CD4-positive, alpha-beta T cell treated with Interleukin-17A for 1 hour (primary cell): ENCODE measurements at places on chromosomes 2 and 18.

DNA sequence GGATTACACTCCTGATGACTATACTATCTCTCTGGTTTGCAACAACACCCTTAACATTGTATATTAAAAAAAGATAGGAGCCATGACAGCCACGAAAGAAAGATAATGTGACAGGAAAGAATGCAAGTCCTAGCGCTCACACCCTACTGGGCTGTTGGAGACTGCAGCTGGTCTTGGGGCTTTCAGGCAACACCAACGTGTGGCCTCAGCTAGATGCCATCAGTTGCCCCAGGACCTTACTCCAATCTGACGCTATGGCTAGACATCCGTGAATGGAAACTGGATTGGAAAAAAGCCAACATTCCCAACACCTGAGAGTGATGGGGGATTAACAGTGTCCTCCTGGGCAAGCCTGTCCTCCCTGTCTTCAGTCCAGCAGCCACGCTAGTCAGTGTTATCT is 357.4 kb upstream of the GULP1 start:
- no peak for DNase-seq

GRCh38 chr2:193668557-193669323 is 1474.0 kb upstream of the TMEFF2 start:
- DNase-seq, result no peak

DNA sequence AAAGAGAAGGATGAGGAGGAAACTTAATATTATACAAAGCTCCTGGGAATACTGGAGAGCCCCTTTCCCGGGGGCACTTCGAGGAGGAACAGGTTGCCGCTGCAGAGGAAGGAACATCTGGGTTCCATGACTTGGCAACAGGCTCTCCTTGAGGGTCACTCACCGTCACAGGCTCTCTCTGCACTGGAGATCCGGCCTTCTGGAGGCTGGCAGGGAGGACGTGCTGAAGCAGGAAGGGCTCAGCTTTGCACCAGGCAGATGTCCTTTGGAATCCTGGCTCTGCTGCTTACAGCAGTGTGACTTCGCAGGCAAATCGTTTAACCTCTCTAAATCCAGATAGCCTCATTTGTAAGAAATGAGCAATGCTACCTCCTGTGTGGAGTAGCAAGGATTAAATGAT is 2.9 kb upstream of the DPYSL5 start:
- DNase-seq, result no peak

- peak; percentile 50 for DNase-seq
Measured at GRCh38 chr2:10447300-10447894, 730 bp downstream of the ODC1 start.

DNA sequence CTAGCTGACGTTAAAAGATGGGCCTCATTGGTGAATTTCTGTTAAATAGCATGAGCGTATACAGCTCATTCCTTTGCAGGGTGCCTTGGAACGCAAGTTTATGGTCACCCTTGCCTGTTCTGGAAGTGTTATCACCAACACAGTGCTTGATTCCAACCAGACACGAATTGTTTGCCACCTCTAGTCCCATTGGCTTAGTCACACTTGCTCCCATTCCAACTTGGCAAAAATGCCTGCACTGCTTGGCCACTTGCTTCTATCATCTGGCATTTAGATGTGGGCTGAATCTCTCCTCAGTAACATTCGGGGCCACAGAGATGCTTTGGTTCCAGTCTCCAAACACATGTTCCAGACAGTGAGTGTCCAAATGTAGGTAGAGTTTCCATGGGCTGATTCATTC is 27.5 kb upstream of the ACVR1 start:
- DNase-seq, result no peak

- DNase-seq, result no peak
Measured at GRCh38 chr18:63917817-63918216, 10.1 kb downstream of the SERPINB10 start.

- peak; percentile 11 for DNase-seq
Measured at GRCh38 chr2:47964722-47965434, 58.6 kb upstream of the FBXO11 start.

DNA sequence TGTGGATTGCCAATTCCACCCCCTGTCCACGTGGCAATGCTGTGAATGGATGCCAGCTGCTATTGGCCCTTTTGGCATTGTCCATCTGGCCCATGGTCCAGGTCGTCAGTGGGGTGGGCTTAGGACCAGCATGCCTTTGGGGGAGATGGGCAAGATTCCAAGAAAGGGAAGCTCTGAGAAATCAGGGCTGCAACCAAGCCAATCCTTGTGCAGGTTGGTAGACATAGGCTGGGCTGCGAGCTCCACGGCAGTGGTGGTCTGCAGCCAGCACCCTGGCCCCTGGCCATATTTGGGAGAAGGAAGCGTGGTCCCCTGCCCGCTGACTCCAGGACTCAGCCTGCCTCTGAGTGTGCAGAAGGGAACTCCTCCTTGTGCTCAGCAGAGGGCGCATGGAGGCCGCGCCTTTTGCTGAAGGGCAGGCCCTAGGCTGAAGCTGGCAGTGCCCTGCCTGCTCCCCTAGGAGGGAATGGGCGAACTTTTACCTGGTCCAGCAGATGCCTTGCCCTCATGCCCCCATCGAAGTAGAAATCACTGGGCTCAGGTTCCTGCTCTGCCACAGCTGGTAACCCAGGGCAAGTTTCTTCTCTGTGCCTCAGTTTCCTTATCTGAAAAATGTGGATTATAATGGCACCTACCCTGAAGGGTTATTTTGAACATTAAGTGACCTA is 5.4 kb downstream of the SPR start:
- peak; percentile 64 for DNase-seq

DNA sequence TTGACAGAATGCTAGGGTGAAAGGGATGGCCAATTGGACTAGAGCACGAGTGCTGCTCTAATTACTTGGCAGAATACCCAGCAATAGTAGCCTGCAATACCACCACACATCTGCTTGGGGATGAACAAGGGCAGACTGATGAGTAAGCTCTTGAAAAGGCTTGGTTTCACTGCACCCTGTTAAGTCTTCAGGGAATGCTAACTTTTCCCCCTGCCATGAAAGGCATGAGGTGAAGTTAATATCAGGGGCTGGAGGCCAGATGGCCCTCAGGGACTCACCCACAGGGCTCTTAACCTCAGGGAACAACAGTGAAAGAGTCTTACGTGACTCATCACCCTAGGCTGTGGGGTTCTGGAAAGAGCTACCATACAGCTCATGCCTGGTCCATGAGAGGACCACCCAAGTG is 51.7 kb upstream of the MYL1 start:
- no peak for DNase-seq

DNA sequence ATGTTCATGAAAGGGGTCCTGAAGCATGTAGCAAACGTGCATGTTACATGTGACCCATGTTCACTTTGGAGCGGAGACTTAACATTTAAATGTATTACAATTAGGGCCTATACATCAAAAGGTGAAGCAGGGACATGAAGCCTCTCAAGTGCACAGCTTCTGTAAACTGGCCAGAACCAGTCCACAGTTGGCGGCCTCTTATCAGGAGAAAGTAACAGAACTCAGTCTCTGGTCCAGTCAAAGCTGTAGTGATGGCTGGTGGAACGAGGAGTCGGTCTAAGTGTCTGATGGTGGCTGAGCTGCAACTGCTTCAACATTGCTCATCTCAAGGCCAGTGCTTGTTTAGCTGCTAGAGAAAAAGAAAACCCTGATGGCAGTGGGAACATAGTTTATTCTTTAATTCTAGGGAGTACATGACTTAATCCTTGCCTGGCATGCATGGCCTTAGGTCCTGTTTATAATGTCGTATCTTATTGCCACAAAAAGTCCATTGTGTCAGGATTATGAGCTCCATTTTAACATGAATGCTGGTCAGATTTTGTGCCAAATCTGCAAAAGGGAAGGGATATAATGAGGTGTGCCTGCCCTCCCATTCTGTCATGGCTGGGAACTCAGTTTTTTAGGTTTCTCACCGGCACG is 22.2 kb upstream of the YES1 start:
- DNase-seq, result no peak

- DNase-seq, result no peak
Measured at GRCh38 chr2:132991471-132992045, 321.6 kb upstream of the LYPD1 start.

DNA sequence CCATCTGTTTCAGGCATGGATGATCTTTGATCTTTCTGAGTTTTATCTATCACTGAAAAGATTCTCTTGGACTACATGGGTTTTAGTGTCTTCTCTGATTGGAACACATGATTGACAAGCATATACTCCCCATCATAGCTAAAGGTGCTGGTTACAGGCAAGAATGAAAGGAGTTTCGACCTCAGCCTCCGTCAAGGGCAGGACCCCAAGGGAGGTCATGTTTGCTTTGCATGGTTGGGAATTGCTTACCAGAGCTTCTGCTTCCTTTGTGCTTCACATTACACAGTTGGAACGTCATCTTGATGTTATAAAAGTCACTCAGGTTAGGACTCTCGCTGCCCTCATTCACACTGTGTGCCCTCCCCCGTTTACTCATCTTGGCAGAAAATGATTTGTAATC is 287.7 kb downstream of the PIK3C3 start:
- no peak for DNase-seq

DNA sequence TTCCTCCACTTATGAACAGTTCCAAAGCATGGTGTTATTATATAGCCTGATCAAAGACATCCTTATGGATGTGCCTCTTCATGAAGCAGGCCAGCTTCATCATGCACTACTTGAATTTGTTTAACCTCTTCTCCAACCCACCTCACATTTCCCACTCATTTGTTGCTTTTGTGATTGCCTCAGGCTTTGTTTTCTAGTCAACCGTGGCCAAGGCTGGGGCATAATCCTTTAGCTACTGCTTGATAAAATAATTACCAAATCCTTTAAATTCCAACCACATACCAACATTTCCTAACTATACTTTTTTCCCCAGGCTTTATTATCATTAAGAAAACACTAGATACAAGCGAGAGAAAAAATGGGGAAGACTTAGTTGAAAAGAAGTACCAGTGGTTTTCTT is 39.6 kb upstream of the SCN1A start:
- no peak for DNase-seq

DNA sequence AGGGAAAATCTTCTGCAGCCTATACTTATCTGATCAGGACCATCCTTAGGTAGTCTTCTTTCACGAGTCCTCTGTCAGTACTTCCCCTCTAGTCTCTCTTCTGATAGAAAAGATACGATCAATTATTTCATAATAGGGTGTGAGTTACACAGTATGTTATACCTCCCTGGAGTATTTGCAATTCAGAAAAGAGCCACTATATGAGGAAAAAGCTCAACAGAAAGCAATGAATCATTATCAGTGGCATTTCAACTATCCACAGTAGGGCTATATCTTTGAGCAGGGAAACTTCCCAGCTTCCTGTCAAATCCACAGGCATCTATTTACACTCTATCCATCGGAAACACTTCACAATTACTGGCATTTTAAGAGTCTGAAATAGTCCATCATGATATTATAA is 105.3 kb upstream of the ACVR2A start:
- DNase-seq, result no peak

DNA sequence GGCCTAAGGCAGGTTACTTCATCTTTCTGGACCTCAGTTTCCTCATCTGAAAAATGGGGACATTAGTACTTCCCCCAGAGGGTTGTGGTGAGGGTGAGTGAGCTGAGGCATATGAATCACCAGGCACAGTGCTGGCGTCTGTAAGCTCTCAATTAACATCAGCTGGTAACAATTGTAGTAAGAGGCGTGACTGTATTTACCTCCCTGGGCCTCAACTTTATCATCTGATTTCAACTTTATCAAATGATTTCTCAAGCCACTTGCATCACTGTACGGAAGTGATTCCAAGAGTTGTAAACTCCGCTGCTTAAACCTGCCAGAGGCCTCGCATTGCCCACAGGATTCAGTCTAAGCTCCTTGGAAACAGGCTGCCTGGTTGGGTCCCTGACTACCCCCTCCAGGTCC is 53.6 kb upstream of the PKDCC start:
- no peak for DNase-seq

DNA sequence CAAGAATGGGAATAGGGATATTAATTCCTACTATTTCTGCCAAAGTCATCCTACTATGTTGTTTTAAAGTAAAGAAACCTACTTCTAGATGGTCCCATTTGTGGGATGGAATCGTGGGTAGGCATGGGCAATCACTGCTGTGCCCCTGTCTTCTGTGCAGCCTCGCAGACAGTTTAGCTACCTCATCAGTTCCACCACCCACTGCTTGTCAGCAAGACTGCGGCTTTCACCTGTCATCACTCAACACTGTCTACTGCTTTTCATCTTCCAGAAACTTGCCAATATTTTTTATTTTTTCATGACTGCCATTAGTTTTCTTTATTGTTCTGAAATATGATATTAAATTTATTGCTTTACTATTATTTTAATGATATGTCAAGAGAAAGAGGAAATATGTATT is 368.1 kb upstream of the KYNU start:
- no peak for DNase-seq

DNA sequence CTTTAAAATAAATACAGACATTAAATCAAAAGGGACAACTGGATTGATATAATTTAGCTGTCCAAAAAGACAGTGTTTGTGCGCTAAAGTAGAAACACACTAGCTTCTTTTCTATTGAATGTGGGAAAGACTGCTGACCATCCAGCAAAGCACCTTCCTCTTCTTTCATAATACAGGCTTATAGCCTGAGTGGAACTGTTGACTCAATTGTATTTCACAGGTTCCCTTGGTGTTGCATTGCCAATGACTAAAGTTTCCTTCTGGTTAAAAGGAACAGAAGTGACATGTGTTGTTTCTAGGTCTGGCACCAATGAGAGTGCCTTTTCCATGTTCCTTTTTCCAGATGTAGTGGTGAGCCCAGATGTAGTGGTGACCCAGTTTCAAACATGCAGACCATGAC is 412.3 kb downstream of the RNF144A start:
- DNase-seq, result no peak

GRCh38 chr2:174753038-174753633 is 11.1 kb downstream of the CHRNA1 start:
- peak; percentile 64 for DNase-seq

- DNase-seq, result peak; percentile 28
Measured at GRCh38 chr2:444937-445884, 157.3 kb upstream of the ALKAL2 start.

DNA sequence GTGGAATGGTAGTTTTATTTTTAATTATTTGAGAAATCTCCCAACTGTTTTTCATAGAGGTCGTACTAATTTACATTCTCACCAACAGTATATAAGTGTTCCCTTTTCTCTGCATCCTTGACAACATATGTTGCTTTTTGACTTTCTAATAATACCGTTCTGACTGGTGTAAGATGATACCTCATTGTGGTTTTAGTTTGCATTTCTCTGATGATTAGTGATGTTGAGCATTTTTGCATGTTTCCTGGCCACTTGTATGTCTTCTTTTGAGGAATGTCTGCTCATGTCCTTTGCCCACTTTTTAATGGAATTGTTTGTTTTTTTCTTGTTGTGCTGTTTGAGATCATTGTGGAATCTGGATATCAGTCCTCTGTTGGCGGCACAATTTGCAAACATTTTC is 242.5 kb downstream of the ZNF521 start:
- DNase-seq, result no peak
